AG04449 (cell line): ENCODE measurements at places on chromosomes 6 and 20.
A peak's percentile ranks its signal among the peaks of the same experiment; 100 is the strongest.

DNA sequence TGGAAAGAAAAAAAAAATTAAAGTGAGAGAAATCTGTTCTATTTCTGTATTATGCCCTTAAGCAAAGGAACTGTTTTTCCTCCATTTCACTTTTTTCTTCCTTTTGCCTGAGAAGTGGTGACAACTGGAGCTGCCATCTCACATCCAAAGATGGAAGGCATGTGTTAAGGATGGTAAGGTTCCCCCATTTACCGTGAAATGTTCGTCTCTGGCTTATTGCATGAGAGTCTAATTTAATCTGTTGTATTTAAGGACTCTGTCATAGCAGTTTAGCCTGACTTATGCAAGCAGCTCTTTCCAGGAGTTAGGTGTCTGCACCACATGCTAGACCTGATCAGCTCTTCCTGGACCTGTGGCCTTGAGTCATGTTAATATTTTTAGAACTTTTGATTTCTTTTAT, 389.5 kb upstream of the MAP3K7 start:
- no peak for DNase-seq

DNA sequence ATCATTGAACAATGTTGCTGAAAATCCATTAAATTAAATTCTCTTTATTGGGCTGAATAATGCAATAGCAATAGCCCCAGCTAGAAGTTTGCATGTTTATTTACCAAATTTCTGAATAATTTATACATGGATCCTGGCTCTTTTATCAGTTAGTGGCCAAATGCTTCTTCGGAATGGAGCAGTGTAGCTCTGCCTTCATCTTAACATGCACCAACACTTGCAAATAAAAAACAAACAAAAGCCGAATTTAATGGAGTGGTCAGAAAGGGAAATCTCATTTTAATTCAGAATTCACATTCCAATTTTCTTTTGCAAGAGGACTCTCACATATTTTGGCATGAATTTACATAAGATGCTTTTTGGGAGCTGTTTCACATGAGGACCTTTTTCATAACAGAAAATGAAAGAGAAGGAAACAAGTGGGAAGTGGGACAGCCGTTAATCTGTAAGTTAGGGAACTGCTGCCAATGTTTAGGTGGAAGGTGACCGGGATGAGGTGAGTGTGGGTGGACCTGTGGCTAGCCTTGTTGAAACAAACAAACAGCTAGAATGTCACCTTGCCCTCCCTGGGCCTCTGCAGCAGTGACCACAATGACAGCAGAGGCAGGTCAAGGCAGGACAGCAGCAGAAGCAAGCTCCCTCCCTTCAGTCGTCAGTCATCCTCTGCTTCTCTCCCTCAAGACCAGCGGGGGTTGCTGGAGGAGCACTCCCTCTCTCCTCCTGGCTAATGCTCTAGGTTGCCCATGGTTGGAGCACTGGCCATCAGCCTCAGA, 73.2 kb downstream of the INSM1 start:
- no peak for DNase-seq

DNA sequence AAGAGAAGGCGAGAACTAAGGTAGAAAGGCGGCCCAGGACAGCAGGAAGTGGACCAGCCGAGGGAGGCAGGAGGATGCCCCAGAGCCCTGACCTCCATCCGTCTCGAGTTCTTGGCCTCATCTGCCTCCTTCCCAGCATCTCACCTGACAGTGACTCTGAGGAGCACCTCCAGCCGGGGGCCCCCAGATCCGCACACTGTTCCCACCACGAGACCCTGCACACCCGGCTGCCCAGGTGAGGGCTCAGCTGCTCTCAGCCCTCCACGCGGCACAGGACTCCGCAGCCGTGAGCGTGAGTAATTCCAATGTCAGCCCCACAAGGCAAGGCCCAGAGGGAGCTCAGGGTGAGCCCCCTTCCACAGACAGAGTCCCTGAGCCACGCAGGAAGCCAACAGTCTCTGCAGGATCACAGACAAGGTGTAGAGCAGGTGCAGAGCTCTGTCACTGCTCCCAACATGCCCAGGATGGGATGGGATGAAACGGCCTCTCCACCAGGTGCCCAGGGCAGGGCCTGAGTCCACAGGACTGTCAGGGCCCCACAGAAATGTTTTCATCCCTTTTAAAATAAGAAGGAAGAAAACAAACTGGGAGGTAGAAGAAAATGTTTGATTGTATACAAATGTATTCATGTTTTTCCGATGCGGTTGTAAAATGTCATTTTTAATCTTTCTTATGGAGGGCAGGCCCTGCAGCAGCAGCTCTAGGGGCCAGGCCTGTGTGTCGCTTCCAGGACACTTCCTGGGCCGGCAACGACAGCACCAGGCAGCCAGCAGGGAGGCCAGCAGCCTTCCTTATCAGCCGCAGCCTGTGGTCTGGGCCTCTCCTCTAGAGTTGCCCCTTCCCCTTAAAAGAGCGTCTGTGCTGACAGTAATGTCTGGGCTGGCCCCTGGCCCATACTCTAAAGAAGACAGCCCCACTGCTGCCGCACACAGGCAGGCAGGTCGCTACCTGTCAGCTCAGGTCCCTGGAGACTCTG, 66.9 kb downstream of the DLL1 start:
- no peak for DNase-seq

GRCh38 chr6:75116946-75117345, 88.9 kb downstream of the COL12A1 start:
- no peak for DNase-seq

GRCh38 chr20:21505161-21505809, 8.6 kb downstream of the NKX2-2 start:
- DNase-seq, result no peak

DNA sequence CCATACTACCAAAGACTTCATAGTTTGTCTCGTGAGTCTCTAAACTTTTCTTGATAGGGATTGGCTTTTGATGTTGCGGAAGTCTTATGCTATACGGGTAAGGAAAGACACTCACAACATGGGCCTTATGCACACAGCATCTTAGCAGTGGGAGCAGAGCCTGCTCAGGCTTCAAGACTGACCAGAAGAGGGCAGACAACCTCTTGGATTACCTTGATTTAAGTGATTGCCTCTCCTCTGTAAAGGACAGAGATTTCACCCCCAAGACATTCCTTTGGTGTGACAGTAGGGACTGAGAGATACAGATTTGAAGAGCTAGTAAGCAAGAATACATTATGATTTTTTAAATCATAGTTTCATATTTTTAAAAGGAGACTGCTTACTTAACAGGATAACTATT, 71.0 kb upstream of the SAMD3 start:
- peak; percentile 19 for DNase-seq

DNA sequence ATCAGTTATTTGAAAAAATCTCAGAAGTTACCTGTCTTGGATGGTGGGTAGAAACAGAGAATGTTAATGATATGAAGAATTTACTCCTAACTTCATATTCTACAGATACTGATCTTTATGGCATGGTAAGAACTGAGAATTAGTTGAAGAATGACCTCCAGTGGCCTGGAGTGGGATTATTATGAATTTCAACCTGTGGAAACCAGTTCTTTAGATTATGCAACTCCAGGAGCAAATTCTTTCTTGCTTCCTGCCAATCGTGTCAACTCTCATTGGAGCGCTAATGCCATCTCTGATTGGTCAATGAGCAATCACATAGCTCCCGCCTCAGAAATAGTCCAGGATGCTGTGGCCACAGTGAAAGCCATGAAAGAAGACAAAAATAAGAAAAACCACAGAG, 40.6 kb downstream of the LYRM2 start:
- DNase-seq, result no peak

DNA sequence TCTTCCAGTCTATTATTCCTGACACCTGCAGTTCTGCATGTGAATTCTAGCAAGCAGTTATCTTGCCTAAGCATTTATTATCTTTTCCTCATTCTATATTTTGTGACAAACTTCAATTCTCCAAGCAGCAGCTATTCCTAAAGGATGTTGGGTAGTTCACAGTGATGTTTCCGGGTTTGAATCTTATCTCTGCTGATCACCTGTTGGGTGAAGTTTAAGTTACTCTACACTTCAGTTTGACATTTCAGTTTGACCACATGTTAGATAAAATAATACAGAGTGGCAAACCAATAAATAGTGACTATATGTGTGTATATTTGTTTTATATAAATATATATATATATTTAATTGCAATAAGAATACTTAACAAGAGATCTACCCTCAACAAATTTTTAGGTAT, 168.6 kb downstream of the ADGRG6 start:
- DNase-seq, result no peak

DNA sequence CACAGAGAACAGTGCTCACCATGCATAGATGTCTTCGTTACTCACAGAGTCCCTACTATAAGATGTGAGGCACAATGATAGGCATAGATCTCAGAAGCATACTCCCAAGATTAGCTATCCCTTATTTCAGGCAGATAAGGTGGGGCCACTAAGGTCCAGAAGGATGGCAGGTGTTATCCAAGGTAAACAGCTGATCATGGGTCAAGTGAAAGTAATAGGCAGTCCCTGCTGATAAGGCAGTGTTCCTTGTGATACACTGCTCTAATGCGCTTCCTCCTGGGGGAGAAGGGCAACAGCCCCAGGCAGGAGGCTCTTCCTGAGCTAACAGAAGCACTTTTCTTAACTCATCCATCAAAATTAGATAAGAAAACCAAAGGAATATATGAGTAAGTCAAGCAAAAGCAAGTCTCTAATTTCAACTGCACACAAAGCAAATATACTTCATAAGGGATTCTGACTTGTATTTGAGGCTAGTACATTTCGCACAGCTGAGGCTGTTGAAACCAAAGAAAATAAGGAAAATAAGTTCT, 42.2 kb downstream of the METTL24 start:
- DNase-seq, result no peak

GRCh38 chr6:126066053-126067048, 80.0 kb downstream of the TRMT11 start:
- no peak for DNase-seq

DNA sequence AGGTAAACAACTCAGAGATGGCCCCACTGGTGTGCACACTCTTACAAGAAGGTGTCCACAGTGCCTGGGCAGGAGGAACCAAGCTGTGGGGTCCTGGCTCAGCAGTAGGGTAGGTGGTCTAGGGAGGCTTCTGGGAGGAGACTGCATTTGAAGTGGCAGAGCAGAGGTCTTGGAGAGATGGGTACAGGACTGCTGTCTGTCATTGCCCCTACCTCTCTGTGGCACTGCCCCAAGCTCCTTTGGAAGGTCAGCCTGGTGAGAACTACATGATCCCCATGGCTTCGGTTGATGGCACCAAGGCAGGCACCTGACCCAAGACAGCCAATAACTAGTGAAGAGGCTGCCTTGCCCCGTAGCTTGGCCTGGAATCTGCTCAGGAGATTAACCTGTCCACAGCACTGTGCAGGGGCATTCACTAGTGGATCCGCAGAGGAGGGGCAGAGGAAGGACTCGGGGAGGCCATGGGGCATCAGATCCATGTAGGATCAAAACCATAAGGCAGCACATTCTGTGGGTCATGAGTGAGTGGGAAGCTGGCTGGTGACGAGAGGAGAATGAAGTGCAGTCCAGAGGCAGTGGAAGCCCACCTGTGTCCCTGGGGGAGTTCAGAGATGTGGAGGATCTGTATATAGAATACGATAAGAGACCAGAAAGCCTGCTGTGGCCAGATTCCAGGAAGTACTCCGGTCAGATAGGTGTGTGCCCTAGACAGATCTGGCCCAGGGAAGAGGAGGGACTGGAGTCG, 162.0 kb downstream of the GRM4 start:
- no peak for DNase-seq

- DNase-seq, result no peak
Observed at GRCh38 chr20:45444050-45444449, 25.5 kb upstream of the WFDC2 start.

- no peak for DNase-seq
Observed at GRCh38 chr6:122360809-122361208, 38.6 kb upstream of the HSF2 start.

DNA sequence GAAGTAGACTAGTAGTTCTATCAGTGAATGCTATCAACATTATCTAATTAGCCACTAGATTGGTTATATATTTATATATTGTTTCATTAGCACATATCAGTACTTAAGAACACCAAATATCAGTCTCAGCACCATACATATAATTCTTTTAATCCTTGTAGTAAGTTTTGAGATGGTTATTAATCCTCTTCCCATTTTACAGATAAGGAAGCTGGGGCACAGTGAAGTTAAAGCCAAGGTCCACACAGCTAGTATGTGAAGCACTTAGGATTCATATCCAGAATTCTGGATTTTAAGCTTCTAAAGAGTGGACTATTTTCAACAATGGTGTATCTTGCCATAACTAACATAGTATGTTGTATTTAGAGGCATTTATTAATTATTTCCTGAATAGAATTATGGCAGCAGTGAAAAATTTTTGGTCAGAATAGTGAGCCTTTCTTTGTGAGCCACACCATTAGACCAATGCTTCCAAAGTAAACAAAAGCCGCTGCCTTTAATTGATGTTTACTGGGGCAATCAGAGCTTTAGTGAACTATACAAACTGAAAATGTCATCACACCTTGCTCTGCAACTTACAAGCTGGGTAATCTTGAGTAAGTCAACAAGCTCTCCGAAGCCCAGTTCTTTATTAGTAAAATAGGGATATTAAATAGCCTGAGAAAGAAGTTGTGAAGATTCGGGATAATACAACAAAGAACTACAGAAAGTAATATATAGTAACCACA, 41.9 kb upstream of the HBS1L start:
- DNase-seq, result no peak

DNA sequence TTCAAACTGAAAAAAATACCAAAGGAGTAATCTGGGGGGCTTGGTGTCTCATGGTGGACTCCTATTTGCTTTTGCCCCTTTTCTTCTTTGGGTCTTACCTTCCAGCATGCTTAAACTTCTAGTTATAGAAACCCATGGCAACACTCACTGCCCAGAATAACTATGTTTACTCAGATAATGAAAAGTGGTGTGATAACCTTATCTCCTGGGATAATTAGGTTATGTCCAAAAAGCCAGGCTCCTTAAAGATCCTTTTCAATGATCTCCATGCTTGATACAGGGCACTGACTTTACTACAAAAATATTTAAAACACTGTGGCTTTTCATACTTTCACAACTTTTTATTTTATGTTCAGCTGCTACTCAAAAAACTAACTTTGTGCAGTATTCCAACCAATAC, 245.6 kb downstream of the PRKN start:
- DNase-seq, result no peak

DNA sequence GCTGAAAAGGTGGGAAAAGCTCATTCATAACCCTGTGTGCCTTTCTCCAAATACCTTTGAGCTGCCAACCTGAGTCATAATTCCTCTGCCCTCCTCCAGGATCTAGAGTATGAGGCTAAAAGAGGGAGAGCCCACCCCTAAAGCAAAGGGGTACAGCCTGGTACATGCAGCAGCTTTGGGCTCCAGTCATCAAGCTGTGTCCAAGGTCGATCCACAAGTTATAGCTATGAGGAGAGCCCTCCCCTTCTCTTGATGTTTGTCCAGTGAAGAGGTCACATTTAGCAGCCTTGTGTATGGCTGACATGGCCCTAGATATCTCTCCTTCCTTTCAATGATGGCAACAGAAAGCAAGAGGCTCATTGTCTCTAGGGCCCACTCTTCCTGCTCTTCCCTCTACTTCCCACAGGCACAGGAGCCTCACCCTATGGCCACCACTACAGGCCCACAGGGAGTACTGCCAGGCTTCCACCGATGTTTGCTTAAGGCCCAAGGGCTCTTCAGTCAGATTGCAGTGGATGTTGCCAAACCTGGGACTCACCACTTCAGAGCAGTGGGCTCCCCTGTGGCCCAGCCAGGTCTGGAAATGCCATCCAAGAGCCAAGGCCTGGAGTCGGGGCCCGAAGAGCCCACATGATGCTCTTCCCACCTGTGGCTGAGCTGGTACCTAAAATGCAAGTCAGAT, 176.8 kb downstream of the CD83 start:
- no peak for DNase-seq

GRCh38 chr6:132011582-132011981, 60.4 kb upstream of the CCN2 start:
- peak; percentile 10 for DNase-seq
